ENCODE measurements at places on chromosomes 4 and X. TPM values are rescaled to one million over a fixed set of nuclear protein-coding genes. Genes with fewer than 3 reads are reported as not detected.

DNA sequence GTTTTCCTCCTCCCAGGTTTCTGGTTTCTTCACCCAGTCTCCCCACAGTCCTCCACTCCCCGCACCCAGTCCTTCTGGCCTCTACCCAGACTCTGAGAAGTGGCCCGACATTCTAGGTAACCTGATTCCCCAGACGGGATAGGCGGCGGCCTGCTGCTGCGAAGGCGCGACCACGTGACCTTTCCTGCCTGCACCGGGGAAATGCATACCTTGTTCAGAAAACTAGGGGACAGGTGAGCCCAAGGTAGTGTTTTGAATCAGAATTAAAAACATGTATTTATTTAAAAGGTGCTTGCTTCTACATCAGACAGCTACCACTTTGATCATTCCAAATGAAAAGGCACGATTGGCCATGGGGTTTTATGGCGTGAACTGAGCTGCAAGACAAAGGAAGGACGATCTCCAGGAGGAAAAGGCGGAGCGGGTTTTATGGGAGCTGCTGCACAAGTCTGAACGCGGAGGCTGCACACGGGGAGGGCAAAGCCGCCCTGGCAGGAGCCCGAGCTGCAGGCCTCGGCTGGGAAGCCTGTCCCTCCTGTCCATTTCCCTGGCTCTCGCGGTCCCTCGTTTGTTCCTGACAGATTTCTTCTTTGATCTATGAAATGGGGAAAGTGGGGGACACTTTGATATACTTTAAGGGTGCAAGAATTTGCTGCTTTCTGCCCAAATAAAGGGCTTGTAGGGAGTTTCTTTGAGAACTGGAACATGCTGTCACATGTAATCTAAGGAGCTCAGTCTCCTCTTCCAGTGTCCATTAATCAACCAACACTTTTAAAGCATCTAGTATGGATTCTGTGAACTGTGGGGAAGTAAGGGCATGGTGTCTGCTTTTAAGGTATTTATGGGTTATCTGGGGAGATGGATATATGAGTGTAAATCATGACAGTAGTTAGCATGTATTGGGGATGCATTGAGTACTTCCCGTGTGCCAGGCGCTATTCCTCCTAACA is 150.9 kb downstream of the SPRY1 start:
- no peaks in the 10 kb centered on the region for H3K36me3 ChIP-seq
- H3K27ac ChIP-seq = no peak overlapping the region
- peaks cover 4% of the 10 kb centered on the region for H3K27me3 ChIP-seq
- DNase-seq = no peak
- H3K4me3 ChIP-seq = no peak overlapping the region

DNA sequence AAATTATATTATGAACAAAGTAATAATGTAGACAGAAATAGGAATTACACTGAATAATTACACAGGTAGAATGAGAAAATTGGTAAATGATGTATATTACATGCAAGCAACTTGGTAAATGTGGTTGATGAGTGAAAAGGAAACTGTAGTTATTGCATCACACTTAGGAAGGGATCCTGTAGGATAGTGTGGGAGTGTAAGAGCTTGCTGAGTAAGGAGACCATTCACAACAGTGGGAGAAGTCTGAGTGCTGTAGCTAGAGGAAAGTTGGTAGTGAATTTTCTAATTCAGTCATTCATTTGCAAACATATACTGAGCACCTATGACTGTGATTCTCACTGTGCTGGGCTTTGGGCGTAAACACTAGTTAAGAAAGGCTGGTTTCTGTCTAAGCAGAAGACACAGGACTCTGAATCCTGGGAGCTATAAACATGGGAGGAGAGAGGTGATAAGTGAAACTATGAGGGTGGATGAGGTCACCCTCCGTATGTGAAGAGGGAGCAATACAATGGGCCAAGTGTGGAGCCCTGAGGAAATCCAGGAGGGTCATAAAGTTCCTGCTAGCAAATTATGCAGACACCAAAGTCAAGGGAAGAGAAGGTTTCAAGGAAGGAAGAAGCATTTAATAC is 14.2 kb upstream of the CPE start:
- H3K27me3 ChIP-seq = peaks cover 37% of the 10 kb centered on the region
- H3K4me1 ChIP-seq = no peaks in the 10 kb centered on the region
- no peak for DNase-seq
- H3K4me3 ChIP-seq = no peak overlapping the region
- H3K27ac ChIP-seq = no peak overlapping the region
- peaks cover 8% of the 10 kb centered on the region for H3K36me3 ChIP-seq

DNA sequence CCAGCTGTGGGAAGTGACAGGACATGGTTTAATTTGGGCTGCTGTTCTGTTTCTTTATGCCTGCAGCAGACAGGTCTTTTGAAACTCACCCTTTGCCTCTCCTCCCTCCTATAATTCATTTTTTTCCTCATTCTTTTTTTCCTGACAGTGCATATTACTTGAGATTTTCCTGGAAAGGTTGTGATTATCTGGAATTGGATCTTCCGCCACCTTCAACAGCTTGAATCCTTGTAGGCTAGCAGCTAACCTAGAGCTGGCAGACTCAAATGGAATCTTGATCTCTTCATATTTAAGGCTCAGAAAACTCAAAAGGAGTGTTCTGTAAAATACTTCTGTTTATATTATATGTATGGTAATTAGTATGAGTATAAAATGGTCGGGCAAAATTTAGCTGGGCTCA is 49.3 kb upstream of the CLCN4 start:
- peaks cover 12% of the 10 kb centered on the region for H3K4me1 ChIP-seq
- no peaks in the 10 kb centered on the region for H3K27me3 ChIP-seq
- no peaks in the 10 kb centered on the region for H3K36me3 ChIP-seq
- no peak for DNase-seq
- H3K4me3 ChIP-seq = peak overlapping the region; percentile 66

DNA sequence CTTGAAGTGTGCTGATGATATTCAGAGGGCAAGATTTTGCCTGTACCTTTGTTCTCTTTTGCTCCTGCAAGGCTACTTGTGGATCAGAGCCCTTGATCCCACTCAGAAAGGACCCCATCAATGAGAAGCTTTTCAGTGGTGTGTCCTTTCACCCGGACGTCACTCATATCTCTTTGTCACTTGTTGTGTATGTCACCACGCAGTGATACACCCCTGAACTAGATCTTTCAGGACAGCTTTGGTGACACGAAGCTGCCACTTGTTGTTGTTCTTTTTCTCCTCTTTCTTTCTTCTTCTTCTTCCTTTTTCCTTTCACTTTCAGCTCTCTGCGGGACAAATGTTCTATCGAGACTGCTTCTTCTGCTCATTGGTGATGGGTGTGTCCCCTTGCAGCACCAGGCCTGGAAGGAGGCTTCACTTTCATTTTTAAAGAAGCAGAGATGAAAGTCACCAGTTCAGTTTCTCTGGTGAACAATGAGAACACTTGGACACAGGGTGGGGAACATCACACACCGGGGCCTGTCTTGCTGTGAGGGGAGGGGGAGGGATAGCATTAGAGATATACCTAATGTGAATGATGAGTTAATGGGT is 83.6 kb downstream of the NBDY start:
- no peak for DNase-seq
- H3K36me3 ChIP-seq = no peaks in the 10 kb centered on the region
- H3K27me3 ChIP-seq = no peaks in the 10 kb centered on the region
- peak overlapping the region; percentile 93 for H3K4me3 ChIP-seq

GRCh38 chr4:85486425-85487086 is 11.6 kb downstream of the ARHGAP24 start:
- no peaks in the 10 kb centered on the region for H3K27me3 ChIP-seq
- DNase-seq = no peak
- no peaks in the 10 kb centered on the region for H3K4me1 ChIP-seq
- no peak overlapping the region for H3K4me3 ChIP-seq

GRCh38 chrX:3548765-3549391 is 164.6 kb downstream of the PRKX start:
- no peak for DNase-seq
- no peak overlapping the region for H3K4me3 ChIP-seq
- no peak overlapping the region for H3K27ac ChIP-seq
- H3K27me3 ChIP-seq = no peaks in the 10 kb centered on the region
- H3K36me3 ChIP-seq = no peaks in the 10 kb centered on the region

DNA sequence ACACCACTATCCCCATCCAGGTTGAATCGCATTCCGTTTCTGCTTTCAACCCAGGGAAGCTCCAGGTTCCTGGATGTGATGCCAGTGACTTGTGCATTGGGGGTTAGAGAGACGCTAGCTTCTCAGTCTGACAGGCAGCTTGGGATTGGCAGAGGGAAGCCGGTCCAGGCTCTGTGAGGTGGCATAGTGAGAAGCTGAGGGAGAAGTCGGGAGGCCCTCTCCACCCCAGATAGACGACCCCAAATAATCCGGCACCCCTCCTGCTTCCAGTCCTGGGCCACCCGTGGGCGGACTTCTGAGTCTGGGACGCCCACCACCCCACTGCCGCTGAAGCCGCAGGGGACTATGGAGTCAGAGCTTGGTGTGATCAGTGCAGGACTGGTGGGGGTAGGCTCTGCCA is 7.4 kb downstream of the MAGEA4 start:
- H3K4me1 ChIP-seq = no peaks in the 10 kb centered on the region
- no peak for DNase-seq
- H3K27ac ChIP-seq = no peak overlapping the region

DCAF12L1 gene
- not detected for total RNA-seq
